ENCODE measurements at places on chromosomes 11 and 22.
A peak's percentile ranks its signal among the peaks of the same experiment; 100 is the strongest.

- DNase-seq = peak; percentile 36
These were observed 61.8 kb upstream of the CRYBB3 start for GRCh38 chr22:25137577-25138525.

DNA sequence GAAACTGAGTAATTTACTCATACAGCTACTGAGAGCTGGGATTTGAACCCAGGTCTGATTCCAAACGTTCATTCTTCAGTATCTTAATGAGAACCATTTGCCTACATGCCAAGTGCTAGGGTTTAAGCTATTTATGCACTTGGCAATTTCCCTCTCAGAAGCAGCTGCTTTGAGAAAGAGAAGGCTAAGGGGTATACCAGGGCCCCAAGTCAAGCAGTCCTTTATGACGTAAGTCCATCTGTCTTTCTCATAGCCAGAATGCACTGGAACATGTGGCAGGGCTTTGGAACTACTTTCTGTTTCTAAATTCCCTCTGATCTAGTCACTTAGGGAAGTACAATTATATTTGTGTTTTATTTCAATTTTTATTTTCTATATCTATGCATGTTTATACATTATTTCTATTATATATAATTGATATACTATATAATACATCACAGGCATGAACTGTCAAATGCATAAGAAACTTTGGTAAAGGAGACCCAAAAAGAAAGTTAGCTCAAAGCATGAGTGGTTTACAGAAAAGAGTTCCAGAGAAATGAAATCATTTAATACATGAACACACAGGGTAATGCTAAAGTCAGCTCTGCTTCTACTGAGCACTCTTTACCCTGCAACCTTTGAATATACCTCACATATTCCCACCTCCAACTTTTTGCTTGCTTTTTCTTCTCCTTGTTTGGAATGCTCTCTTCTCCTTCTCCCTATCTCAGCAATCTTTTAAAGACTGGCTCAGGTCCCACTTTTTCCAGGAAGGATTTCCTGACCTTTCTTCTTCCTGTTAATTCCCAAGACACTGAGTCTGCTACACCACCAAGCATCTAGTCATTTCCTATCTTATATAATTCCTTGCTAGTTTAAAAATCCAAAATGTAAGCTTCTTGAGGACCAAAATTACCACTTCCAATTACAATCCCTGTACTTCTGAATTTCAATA lies 80.5 kb upstream of the GDPD4 start:
- peak; percentile 70 for DNase-seq

DNA sequence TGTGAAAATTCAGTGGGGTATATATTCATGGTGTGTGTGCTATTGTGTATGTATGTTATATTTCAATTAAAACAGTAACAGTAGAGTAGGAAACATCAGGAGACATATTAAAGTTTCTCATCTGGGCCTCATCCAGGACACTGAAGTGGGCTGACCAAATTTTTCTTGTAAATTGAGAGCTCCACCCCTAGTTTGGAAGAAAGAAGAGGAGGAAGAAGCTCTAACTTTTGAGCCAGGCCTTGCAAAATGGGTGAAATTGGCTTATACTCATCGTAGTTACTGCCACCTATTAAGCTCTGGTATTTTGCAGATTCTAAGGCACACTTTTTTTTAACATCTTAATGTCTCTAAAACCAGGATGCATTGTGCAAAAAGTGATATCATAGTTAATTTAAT lies 33.7 kb downstream of the TSPAN18 start:
- no peak for DNase-seq

GRCh38 chr11:79440571-79441460 lies at the start of gene TENM4:
Gene TENM4 (minus strand): TSS chr11:79441030. CDS start chr11:79069944, 371,086 bp downstream.
- DNase-seq = peak; percentile 70

- peak; percentile 9 for DNase-seq
These were observed 7.2 kb downstream of the TMEM86A start for GRCh38 chr11:18705651-18706281.

- no peak for DNase-seq
These were observed 825.6 kb downstream of the TBC1D22A start for GRCh38 chr22:47587861-47588577.

DNA sequence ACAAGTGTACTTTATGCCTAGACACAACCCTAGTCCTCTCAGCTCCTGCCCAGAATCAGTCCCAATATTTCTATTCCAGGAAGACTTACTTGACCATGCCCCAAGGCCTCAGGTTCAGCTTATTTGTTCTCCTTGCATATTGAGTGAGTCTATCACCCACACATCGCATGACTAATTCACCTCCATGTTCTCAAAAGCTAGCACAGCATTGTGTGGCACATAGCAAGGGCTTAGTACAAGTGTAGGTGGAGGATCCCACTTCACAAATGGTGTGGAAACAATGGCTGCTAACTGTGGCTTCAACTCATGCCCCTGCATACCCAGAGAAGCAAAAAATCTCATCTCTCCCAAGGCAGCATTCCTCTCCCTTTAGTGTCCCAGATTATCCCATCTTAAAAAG lies 602.6 kb upstream of the API5 start:
- DNase-seq = no peak

- DNase-seq = no peak
These were observed 6.3 kb upstream of the IZUMO1R start for GRCh38 chr11:94297985-94298576.

DNA sequence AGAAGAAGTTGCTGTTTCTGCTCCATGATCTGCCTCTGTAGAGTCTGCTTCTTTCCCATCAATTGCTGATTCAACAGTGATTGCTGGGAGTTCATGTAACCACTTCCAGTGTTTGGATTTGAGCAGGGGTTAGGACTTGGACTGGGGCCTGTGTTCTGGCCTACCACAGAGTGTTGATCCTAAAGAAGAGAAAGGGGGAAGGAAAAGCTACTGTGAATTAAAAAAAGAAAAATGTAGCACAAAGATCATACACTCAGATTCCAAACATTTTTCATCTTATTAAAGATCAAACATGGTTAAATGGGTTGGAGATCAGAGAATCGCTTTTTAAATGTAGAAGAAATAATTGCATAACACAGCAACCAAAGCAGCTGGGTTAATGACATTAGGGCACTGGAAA lies 67.6 kb upstream of the MTMR2 start:
- peak; percentile 70 for DNase-seq

DNA sequence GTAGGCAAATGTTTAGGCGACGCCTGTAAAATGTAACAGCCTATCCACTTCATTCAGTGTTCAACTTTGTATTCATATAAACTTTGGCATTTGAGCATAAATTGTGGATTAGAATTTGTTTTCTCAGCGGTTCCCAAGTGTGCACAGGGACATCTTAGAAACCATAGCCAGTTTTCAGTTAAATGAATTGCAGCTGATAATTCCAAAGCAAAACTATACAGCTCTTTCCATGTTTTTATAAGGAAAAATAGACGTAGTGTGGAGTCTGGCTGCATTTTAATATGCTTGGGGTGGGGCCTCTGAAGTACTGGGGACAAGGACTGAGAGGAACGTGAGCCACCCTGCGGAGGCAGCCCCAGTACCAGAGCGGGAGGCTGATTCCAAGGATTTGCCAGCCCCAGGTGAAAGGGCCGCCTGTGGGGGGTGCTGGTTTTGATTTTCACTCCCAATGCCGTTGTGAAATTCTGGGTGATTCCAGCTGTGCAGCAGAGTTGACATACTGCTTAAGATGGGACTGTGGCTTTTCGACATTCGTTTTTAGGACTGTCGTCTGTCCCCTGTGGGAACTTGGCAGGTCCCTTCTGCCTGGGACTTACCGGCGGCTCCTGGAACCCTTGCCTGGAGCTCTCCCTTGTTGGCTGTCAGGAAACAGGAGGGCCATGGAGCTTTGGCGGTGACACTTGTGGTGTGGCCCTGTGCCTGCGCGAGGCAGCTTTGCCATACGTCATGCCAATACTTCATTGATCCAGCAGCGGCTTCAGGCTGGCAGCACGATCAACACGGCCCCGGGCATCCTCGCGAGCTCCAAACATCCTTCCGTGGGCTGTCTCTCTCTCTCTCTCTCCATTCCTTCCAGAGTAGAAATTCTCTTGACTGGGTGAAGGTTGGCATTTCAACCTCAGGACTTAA lies 370.9 kb downstream of the TBC1D22A start:
- no peak for DNase-seq

DNA sequence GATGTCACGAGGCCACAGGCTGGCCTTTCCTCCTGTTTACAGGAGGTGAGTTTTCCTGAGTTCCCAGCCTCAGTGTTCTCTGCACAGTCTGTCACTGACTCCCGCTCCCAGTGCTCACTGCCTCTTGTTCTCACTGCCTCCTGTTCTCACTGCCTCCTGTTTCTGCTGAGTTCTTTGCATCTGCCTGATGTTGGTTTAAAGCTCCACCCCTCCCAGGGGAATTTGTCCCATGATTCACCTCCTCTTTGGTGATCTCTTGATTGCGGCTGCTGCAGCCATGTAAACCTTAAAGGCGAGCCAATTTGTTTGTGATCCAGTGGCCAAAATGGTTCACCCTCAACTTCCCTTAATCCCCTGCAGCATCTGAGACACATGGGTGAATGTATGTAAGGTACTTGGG lies 6.0 kb upstream of the TUBA8 start:
- DNase-seq = peak; percentile 66

- DNase-seq = no peak
These were observed 72.0 kb upstream of the SHISAL1 start for GRCh38 chr22:44384563-44385295.

GRCh38 chr11:110529043-110529442 lies 99.3 kb downstream of the FDX1 start:
- DNase-seq = peak; percentile 35

DNA sequence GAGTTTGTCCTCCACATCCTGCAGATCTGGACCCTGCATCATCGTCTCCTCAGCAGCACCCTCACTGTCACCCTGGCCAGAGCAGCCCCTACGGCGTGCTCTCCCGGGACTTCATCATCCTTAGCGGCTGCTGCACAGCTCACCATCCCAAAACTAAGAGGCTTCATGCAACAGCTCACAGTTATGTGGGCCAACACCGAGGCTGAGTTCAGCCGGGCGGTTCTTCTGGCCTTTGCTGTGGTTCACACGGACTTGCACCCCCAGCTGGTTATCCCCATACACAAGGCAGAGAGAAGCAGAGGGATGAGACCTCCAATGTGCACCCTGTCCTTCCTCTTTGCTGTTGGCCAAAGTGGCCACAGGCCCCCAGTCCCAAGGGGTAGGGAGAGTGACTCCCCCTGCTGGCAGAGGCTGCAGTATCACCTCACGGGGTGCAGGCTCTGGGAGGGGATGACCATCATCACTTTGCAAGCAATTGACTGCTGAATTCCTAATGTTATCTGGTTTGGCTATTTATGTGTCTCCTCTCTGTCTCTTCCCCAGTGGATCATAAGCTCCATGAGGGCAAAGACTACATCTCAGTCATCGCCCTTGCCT lies 276.8 kb downstream of the BRD1 start:
- DNase-seq = no peak

GRCh38 chr11:130606781-130607511 lies 158.5 kb downstream of the ADAMTS15 start:
- DNase-seq = peak; percentile 74

GRCh38 chr22:44760476-44760875 lies 8.1 kb downstream of the ARHGAP8 start:
- DNase-seq = no peak

DNA sequence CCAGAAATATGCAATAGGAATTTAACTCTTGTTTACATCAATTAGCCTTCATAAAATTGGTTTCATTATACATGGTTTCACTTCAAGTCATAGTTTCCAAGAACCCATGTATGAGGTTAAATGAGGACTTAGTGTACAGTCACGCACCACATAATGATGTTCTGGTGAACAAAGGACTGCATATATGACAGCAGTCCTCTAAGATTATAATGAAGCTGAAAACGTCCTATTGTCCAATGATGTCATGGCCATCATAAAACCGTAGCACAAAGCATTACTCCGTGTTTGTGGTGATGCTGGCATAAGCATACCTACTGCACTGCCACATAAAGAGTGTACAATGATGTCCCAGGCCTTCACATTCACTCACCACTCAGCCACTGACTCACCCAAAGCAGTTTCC lies 31.1 kb downstream of the SMCO4 start:
- no peak for DNase-seq

GRCh38 chr11:113420808-113421207 lies 33.2 kb downstream of the ANKK1 start:
- peak; percentile 5 for DNase-seq

DNA sequence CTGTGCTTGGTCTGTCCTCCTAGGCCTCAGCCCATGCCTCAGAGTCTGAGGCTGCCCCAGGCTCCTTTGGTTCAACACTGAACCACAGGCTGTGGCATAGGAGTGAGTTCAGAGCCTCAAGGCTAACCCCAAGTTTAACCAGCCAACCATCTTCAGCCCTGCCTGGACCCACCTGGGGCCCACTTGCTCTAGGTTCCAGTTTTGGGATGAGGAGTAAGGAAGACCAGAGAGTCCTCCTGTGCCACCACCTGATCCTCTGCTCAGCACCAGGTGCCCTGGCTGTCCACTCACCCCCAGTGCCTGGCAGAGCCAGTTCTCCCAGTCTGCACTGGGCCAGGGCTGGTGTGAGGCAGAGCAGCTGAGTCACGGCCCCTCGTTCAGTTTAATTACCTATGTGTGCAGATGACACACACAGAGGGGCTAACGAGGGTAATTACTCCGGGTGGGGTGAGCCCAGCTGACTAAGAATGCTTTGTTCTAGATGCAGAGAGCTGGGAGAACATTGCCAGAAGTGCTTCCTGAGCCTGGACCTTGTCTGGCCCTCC lies 12.0 kb upstream of the TMPRSS13 start:
- DNase-seq = no peak

DNA sequence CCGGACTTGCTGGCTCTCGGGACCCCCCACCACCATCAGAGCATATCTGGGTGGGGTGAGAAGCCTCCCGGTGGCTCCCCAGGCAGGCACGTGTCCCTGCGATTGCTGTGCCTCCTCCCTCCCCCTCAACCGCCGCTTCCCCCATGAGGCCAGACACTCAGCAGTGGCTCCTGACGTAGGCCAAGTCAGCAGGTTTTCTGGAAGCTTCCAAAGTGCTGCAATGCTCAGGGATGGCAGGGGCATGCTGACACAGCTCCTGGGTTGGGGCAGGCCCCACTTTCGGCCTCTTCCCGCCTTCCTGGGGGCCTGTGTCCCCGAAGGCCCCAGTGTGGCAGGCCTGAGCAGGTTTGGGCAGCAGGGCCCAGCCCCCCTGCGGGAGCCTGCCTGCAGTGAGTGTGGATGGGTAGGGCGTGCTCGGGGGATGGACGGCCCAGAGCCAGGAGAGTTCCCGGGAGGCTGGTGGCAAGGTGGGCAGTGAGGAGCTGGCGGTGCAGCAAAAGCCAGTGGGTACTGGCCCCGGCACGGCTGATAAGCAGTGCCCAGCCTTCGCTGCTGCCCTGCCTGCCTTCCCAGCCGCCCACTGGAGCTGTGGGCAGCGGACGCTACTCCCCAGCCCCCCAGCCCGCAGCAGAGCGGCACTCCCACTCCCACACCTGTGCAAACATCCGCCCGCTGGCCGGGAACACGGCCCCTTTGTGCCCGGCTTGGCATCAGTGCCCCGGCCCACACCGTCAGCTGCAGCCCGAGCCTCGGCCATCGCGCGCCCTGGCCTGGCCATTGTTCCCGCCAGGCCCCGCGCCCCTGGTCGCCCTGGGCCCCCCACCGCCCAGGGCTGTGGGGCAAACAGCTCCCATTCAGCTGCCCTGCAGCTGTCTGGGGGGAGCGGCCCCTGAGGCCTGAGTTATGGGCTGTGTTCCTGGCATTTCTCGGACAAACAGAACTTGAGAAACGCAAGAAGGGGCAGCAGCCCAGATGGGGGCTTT lies 125.0 kb downstream of the KCNQ1OT1 start:
- peak; percentile 15 for DNase-seq

GRCh38 chr22:22142661-22143060 lies 101.9 kb upstream of the VPREB1 start:
- no peak for DNase-seq

- DNase-seq = peak; percentile 83
These were observed 8.4 kb upstream of the CCKBR start for GRCh38 chr11:6251120-6251733.
